ENCODE measurements at places on chromosomes 12 and 14.

DNA sequence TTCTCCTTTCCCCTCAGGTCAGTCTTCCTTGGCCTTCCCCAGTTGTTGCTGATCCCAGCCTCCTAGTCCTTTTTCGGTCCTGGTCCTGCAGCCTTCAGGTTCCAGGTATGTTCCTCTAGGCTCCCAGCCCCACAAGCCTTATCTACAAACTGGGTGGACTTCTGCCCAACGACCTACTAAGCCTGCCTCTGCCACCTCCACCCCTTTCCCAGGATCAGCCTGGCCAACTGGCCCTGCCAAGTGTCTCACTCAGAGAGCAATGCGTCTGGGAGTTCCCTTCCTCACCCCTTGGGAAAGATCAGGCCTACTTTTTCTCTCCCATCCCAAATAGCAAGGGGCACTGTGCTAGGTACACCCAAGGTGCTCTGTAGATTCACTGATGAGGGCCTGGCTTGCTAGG lies at the start of gene SERPINA12:
Gene SERPINA12 (minus strand): TSS at position 114 of the 400 bp plus-strand sequence. CDS start 11,072 bp downstream, outside the sequence.
- no peak for DNase-seq

GRCh38 chr14:54374117-54374884 lies 22.5 kb upstream of the CDKN3 start:
- DNase-seq = no peak

GRCh38 chr12:119480551-119480950 lies 113.0 kb upstream of the TMEM233 start:
- DNase-seq = no peak

DNA sequence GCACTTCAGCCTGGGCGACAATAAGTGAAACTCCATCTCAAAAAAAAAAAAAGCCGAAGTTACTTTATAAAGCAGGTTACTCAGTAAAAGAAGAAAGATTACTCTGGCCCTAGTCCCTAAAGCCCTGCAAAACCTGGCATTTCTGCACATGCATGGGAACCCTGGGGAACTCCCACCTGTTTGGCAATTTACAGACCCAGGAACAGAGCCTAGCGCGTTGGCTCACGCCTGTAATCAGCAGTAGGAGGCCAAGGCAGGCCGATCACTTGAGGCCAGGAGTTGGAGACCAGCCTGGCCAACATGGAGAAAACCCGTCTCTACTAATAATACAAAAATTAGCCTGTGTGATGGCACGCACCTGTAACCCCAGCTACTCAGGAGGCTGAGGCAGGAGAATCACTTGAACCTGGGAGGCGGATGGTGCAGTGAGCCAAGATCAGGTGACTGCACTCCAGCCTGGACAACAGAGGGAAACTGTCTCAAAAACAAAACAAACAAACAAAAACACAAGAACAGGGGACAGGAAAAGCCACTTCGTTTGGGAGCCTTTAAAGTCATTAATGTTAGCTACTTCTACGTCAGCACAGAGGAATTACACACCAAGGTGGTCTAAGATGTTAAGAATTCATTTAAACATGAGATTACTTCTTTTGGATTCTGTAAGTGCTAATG lies 34.1 kb upstream of the SPTSSA start:
- no peak for DNase-seq

GRCh38 chr14:90388982-90389381 lies 7.8 kb upstream of the CALM1 start:
- no peak for DNase-seq

- no peak for DNase-seq
Observed at GRCh38 chr12:111558107-111558376, 41.1 kb downstream of the ATXN2 start.

DNA sequence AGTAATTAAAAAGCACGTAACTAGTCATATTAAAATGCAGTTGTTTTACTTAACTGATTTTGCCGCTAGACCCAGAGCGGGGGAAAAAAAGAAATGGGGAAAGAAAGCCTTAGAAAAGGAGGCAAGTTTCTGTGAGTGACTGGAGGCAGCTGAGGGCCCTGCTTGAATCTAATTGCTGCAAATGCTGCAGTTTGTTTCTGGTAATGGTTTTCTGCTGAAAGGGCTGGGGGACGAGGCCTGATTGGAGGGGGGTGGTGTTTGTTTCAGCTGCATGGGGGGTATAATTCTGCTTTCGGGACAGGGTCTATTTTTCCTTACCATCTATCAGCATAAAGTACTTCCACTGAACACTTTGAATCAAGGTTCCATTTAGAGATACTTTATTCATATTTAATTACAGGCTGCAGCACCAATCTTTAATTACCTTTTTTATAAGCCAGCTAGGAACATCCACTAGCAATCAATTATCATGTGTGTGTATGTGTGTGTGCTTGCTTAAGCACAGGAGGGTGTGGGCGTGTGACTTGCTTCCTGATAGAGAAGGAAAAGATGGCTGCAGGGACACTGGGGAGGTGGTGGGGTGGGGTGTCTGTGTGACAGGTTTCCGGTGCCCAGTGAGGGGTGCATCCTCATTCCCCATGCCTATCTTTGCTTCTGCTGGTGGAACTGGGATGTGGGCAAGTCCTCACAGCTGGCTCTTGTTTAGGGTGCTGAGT lies 83.4 kb downstream of the ADCK1 start:
- no peak for DNase-seq
